ENCODE measurements at places on chromosomes 4 and X. TPM values are rescaled to one million over a fixed set of nuclear protein-coding genes. Genes with fewer than 3 reads are reported as not detected.

FOXP3 gene
- total RNA-seq: not detected

DNAAF6 gene
- not detected for total RNA-seq

GRCh38 chr4:76594173-76594572 is 159.1 kb downstream of the SHROOM3 start:
- no peak for DNase-seq

GRCh38 chrX:19839770-19840254 is 47.6 kb downstream of the SH3KBP1 start:
- no peak for DNase-seq

DNA sequence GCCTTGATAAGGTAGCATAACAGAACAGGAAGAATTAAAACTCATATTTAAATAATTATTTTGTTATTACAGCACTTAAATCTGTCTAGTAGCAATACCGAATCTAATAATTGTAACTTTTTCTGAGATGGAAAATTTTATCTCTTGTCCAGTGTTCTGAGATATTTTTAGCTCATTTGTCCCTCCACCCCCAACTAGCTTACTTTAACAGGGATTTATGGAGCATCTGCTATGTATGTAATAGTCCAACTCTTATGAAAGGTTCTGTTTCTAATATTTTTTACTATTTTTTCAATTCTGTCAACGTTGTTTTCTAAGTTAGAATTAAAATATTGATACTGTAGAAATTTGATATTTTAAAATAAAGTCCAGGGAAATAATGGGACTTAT is 38.2 kb upstream of the NUDT6 start:
- no peak for DNase-seq

DNA sequence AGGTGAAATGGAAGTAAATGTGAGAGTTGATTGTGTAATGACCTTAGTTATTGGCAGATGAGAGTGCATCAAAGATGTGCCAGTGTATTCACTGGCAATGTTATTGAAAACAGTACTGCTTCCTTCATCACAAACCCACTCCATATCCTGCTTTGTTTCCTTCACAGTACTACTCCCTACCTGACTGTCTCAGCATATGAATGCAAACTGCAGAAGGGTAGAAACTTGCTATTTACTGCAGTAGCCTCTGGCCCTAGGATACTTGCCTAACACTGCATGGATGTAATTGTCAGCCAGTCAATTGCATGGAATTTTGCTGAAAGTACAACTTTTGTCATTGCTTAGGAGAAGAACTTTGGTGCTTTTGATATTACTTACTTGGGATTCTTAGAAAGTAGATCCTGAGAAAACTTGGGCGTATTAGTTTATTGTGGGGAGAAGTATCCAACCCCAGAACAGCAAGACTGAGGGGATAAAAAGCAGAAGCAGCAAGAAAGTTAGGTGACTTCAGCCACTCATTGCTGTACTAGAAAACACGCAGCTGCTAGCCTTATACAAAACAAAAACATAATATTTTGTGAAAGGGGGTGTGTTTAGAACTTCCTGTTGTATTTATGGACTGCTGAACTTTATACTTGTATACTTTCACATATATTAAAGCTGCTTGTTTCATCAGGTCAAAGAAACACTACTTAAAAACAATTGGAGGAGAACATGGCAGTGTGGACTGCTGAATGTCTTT is 219.0 kb downstream of the CCNG2 start:
- no peak for DNase-seq

DNA sequence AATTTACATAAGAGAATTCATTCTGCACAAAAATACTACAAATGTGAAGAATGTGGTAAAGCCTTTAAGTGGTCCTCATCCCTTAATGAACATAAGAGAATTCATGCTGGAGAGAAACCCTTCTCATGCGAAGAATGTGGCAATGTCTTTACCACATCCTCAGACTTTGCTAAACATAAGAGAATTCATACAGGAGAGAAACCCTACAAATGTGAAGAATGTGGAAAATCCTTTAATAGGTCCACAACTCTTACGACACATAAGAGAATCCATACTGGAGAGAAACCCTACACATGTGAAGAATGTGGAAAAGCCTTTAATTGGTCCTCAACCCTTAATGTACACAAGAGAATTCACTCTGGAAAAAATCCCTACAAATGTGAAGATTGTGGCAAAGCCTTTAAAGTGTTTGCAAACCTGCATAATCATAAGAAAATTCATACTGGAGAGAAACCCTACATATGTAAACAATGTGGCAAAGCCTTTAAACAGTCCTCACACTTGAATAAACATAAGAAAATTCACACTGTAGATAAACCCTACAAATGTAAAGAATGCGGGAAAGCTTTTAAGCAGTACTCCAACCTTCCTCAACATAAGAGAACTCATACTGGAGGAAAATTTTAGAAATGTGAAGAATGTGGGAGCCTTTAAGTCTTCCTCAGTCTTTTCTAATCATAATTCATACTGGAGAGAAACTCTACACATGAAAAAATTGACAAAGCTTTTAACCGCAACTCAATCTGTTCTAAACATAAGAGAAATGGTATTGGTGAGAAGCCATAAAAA is 37.4 kb downstream of the ZNF718 start:
- DNase-seq: no peak

GRCh38 chr4:11900359-11900758 is 471.7 kb upstream of the HS3ST1 start:
- DNase-seq: no peak

- no peak for DNase-seq
These were observed 57.6 kb downstream of the CHIC2 start for GRCh38 chr4:54006755-54007154.

DNA sequence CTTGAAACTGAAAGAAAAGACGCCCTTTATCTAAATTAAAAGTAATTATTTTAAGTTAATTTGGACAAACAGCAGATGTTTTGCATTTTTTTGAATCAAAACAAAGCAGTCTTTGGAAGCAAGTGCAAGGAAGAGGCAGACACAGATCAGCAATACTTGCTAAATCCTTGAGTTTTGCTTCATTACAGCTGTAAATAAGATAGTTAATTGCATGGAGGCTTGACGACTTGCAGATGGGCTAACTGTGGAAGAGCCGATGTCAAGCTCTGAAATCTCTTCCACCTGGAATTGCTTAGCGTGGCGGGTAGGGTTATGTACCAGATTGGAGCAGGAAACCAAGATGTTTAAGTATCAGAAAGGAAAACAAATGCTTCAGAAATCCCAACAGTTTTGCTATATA is 148.8 kb downstream of the POLA1 start:
- DNase-seq: no peak

DNA sequence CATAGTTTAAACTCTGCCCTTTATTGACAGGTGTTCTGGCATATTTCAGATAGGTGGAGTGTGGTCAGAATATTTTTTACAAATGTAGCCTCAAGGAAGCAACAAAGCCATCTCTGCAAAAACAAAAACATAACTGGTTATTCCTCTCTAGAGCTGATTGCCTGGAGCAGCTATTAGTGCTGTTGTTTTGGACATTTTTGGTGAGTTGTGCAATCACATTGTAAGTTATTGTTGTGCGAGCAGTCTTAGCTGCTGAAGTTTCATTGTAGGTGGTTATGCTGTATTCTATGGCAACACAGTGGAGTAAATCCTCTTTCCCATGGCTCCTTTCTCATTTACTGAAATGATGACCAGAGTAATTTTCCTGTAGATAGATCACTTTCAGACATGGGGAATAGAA is 1413.0 kb downstream of the PCDH7 start:
- no peak for DNase-seq

Data from H4 (cell line).